Gastroesophageal sphincter (tissue), 4 donors: ENCODE measurements at places on chromosomes 3 and 15. TPM values are rescaled to one million over a fixed set of nuclear protein-coding genes. Genes with fewer than 3 reads are reported as not detected.
A peak's percentile ranks its signal among the peaks of the same experiment; 100 is the strongest.

DNA sequence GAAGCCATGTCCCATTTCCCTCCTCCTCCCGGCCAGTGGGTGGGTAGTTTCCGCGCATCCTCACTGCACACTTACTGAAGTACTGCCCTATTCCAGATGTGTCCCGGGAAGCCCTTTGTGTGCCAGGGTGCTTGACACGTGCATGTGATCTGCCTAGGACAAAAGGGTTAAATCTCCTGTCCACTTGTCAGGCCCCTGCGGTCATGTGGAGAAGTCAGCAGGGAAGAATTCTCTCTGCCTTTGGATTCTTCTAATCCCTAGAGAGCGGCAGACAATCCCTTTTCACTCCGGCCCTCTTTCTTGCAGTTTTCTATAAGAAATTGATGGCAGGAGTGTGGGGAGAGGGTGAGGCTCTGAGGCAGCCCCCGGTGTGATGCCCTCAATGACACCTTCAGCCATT is 19.8 kb downstream of the ST8SIA2 start:
- ATAC-seq = no peak

DNA sequence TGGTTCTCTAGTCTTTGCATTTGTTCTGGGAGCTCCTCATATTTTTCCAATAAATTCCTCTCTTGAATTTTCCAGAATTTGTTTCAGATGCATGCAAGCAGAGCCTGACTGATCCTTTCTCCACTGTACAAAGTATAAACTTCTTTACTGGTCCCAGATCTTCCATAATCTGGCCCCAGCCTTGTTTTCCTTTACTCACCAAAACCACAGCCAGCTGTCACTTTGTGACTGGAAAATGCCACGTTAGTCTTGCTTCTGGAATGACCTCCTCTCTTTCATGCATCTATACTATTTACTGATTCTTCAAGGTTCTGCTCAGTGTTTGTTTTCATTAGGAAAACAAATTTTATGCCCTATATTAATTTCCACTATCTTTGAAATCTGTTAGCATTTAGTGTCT is 60.4 kb upstream of the SPPL2A start:
- ATAC-seq = no peak

MAP6D1 gene
- total RNA-seq = 4.4 TPM

LHFPL4 gene
- 0.04 TPM for total RNA-seq

SLC22A13 gene
- total RNA-seq = 0.54 TPM

DNA sequence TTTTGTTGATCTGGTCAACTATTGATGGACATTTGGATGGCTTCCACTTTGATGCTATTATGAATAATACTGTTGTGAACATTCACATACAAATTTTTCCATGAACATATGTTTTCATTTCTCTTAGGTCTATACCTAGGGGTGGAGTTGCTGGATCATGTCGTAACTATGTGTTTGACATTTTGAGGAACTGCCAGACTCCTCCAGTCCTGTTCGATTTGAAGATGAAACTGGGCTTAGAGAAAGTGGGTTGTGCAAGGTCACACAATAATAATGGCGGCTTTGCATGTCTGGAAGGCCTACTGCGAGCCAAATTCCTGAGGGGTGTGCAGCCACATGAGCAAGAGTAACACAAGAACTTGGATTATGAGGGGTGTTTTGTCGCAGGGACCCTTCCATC is 2.6 kb downstream of the TSEN2 start:
- ATAC-seq = no peak

DNA sequence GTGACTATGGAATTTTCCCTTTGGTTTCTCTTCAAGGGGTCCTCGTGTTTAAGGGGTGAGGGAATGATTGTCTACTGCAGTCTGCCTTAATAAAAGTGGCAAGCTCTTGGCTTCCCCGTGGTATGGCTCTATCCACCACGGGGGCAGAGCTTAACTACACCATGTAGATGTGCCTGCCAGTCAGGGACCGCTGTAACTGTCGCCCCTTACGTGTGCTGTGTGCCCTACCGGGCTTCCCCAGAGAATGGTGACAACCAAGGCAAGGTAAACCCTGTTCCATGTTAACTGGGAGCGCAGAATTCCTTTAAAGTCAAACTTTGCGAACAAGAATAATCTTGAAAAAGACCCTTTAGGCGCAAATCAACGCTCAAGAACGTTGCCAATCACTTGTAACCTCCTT is 966 bp upstream of the C3orf80 start:
- ATAC-seq = no peak

GRCh38 chr3:34183611-34184340 is 385.3 kb downstream of the PDCD6IP start:
- ATAC-seq = no peak

DNA sequence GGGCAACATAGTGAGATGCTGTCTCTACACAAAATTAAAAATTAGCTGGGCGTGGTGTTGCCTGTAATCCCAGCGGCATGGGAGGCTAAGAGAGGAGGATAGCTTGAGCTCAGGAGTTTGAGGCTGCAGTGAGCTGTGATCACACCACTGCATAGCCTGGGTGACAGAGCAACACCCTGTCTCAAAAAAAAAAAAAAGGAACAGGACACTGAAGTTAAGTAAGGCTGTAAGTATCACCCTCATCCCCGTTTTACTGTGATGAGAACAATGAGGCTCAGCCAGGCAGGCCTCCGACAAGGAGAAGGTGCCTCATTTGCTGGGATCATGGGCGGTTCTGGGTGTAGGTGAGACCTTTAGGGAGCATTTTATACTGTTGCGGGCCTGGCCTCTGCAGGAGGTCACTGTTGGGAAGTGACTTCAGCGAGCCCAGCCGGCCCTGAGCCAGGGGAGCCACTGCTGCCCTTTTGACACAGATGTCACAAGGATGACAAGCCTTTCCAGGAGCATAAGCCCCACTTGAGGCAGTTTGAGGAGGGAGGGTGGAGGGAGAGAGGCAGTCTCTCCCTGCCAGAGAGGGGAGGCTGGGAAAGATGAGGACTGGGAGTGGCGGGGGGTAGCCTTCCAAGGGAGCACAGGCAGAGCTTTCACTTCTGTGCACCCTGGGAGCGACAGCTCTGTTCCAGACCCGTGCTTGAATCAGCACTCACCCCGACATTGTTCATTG is 30.8 kb downstream of the IRAK2 start:
- ATAC-seq = no peak

GRCh38 chr3:181694805-181695660 is 16.7 kb upstream of the SOX2 start:
- peak; percentile 77 for ATAC-seq

ROBO2 gene
- 2.9 TPM for total RNA-seq
